ENCODE measurements at places on chromosomes 3 and 15.
A peak's percentile ranks its signal among the peaks of the same experiment; 100 is the strongest.

DNA sequence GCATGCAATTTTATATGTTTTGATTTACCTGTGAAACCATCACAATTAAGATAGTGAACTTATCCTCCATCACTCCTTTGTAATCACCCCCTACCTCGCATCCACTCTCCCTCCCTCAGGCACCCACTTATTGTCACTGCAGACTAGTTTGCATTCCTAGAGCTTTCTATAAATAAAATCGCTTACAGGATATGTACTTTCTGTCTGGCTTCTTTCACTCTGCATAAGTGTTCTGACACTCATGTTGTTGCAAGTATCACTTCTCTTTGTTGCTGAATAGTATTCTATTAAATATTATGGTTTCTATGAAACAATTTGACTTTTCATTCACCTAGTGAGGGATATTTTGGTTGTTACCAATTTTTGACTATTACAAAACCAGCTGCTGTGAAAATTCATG lies 139.3 kb downstream of the RSRC1 start:
- no peak for DNase-seq

- DNase-seq: peak; percentile 73
Measured at GRCh38 chr15:64011736-64012135, 34.5 kb downstream of the DAPK2 start.

GRCh38 chr3:178233371-178234071 lies 302.7 kb upstream of the KCNMB2 start:
- no peak for DNase-seq

DNA sequence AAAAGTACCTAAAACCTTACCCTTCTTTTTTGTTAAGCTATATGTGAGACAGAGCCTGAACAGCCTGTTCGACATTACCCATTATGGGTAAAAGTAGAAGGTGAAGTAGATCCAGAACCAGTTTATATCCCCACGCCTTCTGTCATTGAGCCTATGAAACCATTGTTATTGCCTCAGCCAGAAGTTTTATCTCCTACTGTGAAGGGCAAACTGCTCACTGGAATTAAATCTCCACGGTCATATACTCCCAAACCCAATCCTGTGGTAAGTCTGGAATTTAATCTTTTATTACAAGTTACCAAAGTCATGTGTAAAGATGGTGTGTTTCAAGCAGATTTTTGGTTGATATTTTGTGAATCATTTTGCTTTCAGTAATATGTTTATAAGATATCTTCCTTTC lies 47.1 kb upstream of the MAPKBP1 start:
- DNase-seq: no peak

GRCh38 chr3:131217296-131217741 lies 164.3 kb upstream of the NUDT16 start:
- no peak for DNase-seq

Data from stomach (tissue), 19 donors.